ENCODE measurements at places on chromosomes 6 and 20. TPM values are rescaled to one million over a fixed set of nuclear protein-coding genes. Genes with fewer than 3 reads are reported as not detected.
A peak's percentile ranks its signal among the peaks of the same experiment; 100 is the strongest.

DNA sequence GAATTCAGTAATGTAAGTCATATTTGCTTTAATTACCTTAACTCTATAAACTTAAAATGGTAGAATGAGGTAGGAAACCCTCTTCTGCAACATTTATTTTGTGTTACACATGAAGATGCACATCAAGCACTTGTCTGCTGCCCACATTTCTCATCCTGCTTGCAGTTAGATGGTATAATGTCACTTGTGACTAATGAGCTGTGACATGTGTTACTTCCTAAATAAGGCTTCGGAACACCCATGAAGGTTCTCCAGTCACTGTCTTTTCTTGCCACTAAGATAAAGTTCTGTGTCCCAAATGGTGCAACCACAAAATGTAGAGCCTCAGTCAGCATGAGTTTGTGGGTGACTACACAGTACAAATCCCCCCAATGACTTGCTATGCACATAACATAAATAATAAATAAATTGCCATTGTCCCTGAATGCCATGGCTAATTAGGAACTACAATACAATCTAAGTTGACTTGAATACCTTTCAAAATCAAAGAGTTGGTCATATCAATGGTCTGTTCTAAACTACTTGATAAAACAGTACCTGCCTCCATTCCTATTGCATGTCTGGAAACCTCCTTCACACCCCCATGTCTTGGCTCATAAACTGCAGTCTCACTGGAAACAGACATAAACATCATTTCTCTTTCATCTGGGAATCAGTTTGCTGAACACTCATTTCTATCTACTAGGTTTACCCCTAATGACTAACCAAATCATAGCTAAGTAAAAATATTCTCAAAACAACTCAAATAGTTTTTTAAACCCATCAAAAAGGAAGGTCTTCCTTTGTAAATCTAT, 157.2 kb downstream of the PTPRK start:
- DNase-seq: no peak

DNA sequence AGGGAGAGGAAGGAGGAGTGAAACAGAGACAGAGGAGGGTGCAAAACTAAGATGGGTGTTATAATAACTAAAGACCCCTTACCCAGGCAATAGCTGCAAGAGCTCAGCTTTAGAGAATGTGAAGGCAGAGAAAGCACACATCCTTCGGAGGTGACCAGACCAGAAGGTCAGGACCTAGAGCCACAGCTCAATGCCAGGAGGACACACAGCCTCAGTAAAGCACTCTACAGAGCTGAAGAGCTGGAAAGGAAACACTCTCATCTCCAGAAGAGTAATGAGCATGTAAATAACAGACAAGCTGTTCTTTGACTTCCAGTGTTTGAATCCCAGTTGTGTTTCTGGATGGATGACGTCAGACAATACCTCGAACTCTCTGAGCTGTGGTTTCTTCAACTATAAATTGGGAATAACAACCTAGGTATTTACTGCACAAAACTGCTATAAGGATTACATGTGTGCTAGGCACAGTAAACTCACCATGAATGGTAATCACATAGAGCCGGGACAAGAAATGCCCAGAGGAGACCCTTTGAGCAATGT, 63.2 kb downstream of the MAP3K5 start:
- DNase-seq: no peak

DNA sequence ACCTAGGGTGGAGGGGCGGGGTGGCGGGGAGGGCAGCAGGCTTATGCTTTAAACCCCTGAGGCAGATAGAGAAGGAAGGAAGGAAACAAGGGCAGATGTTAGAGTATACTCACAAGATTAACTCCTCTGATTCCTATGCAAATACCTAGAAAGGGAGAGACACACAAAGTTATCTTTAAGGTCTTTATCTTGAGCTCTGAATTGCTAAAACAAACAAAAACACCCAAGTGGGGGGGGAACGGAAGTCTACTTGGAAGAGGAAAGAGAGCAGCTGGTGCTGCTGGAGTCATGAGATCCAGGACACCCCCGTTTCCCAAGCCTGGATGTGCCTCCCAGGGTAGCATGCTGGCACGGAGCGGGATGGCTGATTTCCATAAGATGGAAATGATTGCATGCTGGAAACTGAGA, 43.4 kb downstream of the PLAGL1 start:
- DNase-seq: no peak

- peak; percentile 40 for DNase-seq
These were observed 23.2 kb downstream of the RBCK1 start for GRCh38 chr20:431012-431904.

- DNase-seq: no peak
These were observed 16.9 kb upstream of the ANKRD60 start for GRCh38 chr20:58245181-58245891.

DNA sequence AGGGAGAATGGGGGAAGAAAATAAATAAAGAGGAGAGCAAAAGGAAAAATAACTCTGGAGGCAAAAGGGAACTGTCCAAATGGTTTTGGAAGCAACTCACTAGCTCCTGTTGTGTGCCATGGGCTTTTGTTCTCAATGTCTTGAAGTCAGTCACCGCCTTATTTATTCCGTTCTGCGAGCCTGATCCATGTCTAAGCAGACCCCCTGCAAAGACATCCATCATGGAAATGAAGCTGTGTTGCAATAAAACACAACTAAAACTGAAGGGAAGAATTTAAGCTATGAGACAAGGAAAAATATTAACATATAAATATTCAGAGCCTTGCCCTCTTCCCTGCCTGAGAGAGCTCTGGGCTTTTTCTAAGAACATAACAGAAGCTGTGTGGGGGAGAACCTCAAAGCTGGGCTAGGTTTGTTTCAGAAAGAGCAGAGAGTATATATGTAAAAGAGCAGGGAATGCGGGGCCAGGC, 373.2 kb upstream of the CNR1 start:
- no peak for DNase-seq

DNA sequence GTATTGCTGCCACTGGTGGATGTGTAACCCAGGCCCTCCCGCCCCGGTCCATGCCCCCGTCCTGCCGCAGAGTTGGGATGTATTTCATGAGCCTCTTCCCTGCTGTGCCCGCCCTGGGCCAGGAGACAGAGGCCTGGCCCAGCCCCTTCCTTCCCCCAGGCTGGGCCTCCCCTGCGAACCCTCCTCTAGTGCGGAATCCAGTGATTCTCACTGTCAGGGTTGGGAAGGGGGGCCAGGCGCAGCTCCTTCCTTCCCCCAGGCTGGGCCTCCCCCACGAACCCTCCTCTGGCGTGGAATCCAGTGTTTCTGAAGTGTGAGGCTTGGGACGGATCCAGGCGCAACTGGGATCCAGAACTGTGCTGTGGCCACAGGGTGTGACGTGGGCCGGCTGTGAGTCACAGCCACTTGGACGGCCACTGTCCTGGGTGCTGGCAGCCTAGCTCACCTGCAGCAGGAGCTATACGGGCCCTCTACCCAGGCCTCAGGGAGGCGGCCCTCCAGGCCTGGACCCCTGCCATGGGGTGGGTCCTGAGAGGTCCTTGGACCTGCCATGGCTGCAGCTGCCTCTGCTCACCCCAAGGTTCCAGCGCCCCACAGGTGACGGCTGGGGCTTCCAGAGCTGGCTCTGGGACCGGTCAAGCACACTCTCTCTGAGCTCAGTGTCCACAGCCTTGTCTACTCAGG, 28.3 kb downstream of the COL20A1 start:
- DNase-seq: peak; percentile 82

DNA sequence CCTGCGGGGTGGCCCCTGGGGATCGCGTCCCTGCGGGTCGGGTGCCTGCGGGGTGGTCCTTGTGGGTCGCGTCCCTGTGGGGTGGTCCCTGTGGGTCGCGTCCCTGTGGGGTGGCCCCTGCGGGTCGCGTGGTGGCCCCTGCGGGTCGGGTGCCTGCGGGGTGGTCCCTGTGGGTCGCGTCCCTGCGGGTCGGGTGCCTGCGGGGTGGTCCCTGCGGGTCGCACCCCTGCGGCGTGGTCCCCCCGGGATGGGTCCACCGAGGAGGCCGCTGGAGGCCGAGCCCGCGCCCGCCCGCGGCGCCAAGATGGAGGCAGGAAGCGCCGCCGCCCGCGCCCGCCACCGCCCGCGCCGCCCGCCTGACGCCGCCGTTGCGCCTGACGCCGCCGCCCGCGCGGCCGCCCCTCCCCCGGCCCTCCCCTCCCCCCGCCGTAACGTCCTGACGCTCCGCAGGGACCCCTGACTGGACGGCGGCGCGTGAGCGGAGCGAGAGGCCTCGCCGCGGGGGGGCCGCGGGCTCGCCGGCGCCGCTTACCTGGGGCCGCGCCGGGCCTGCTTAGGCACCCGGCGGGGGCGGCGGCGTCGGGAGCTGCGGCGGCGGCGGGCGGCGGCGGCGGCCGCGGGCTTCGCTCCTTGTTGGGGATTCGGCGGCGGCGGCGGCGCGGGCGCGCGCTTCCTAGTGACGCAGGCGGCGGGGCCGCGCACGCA, at the start of gene GMEB2:
GMEB2 (minus strand) TSS at position 678 of the 705 bp plus-strand sequence. CDS start 7,704 bp downstream, outside the sequence.
- DNase-seq: peak; percentile 83

DNA sequence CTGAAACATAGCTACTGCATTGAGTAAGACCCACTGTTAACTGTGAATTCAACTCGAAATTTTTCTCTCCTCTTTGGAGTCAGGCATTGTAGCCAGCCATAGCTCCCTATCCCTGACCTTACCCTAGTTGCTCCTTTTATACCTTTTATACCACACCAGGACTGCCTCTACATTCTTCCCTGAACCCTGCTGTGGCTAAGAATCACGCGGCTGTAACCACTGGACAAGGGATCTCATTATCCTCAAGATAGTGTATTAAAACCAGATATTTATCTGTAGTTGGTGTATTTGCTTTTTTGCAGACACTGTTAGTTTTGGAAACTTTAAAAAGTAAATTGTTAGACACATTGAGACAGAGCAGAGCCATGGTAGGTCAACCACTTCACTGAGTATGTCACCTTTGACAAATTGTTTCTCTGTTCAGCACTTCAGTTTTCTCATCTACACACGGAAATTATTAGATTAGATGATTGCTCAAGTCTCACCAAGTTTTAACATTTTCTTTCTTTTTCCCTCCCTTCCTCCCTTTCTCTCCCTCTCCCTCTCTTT, 171.9 kb upstream of the PRND start:
- DNase-seq: no peak

GRCh38 chr20:59165396-59165795, 1.8 kb downstream of the ZNF831 start:
- no peak for DNase-seq

- no peak for DNase-seq
These were observed 3.5 kb downstream of the RNF8 start for GRCh38 chr6:37357288-37357687.

DNA sequence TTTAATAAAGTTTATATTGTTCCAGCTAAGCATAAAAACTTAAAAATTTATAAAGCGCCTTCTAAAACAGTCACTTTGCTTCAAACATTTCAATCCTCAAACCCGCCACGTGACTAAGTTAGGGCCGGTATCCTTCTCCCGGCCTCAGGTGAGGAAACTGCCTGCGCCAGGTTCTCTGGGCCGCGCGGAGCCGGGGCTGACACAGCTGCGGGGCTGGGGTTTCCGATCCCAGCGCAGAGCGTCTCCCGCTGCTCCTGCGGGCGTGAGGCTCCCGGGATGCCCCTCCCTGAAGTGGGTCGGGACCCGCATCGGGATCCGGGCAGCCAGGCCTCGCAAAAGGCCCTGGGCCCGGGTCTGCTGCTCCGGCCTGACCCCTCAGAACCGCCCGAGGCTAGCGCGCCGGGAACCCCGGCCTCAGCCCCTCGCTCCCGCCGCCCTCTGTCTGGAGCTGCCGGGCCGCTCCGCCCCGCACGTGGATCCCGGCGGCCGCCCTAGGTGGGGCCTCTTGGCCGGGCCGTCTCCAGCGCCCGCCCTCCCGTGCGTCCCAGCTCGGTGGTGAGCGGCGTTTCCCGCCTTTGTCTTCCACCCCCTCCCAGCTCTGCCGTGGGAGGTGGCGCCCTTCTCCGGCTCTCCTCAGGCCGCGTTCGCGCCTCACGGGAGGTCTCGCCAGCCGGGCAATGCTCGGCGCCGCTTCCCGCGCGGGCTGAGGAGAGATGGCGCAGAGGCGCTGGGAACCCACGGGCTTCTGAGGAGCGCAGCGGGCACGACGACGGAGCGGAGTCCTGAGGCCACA, 267.9 kb downstream of the DLL1 start:
- no peak for DNase-seq

DNA sequence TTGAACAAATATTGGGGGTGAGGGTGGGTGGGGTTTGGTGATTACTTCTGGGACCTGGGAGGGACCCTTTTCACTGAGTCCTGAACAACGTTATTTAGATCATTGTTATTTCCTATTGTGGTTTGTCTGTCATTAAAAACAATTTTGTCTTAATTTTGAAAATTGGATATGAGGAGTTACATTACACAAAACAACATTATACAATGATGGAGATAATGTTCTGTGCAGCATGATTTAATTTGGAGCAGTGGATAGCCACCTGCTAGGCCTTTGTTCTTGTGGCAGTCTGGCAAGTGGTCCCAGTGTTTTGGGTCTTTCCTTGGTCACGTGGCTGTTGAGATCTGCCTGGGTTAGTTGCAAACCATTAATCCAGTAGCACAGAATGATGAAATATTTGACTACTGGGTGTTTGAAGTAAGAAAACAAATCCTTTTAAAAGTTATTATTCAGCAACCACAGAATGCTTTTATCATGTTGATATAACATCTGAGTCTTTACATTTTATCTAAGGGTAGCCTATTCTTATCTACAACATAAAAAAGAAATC, 172.8 kb downstream of the CDKAL1 start:
- no peak for DNase-seq

DNA sequence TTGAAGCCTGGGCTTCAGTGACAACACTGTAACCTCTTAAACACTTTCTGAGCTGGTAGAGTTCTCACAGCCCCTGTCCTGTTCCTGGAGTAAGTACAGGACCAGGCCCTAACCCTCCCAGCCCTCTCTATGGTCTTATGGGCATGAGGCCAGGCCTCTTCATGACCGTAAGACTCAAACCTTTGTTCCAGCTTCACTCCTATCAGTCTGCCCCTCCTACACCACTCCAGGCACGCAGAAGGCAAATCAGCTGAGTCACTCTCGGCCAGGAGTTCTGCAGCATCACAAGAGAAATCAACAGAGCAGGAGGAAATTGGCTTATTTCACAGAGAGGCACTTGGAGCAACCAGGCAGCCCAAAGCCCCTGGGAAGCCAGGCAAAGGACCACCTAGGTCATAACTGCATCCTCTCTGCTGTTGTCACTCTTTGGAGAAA, 25.3 kb upstream of the CHD6 start:
- DNase-seq: no peak

DNA sequence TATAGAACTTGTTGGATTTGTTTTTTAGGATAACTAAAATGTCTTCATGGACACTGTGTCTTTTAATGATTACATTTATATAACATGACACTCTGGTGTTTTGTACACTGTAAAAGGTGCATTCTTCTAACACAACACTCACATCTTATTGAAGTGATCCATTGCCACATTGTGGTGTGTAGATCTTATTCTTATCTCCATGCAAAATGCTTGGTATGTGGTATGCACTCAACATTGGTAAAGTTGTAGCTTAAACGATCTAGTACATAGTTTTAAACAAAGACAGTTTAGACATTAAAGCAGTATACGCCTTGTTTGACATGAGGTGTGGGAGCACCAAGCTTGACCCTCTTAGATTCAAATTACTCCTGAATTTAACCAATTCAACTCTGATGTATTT, 84.7 kb downstream of the SASH1 start:
- no peak for DNase-seq

- no peak for DNase-seq
These were observed 68.6 kb upstream of the FOXP4 start for GRCh38 chr6:41477572-41477971.

GRCh38 chr6:141658696-141659095, 474.0 kb upstream of the GJE1 start:
- no peak for DNase-seq

The C6orf118 gene
- 1.5 TPM for polyA plus RNA-seq

The STMND1 gene
- 0.25 TPM for polyA plus RNA-seq

The FOXC1 gene
- 1.8 TPM for polyA plus RNA-seq

The CDS2 gene
- 15.4 TPM for polyA plus RNA-seq

The ALDH5A1 gene
- 6.2 TPM for polyA plus RNA-seq

The TGM6 gene
- polyA plus RNA-seq: not detected

The AGER gene
- 4.9 TPM for polyA plus RNA-seq

The TMEM217 gene
- polyA plus RNA-seq: 0.61 TPM
